ENCODE measurements at places on chromosomes 2 and 18. TPM values are rescaled to one million over a fixed set of nuclear protein-coding genes. Genes with fewer than 3 reads are reported as not detected.

Gene AQP12A
- total RNA-seq: not detected

Gene UGT1A6
- total RNA-seq: not detected

GRCh38 chr18:1464444-1465217, 560.0 kb downstream of the ADCYAP1 start:
- no peaks in the 10 kb centered on the region for H3K36me3 ChIP-seq
- peaks cover 22% of the 10 kb centered on the region for H3K27me3 ChIP-seq
- H3K4me3 ChIP-seq: no peak overlapping the region
- no peak overlapping the region for H3K27ac ChIP-seq
- no peaks in the 10 kb centered on the region for H3K4me1 ChIP-seq

- H3K27me3 ChIP-seq: no peaks in the 10 kb centered on the region
- no peak for DNase-seq
These were observed 20.9 kb downstream of the SLC39A10 start for GRCh38 chr2:195677884-195678283.

GRCh38 chr2:8630676-8631464, 51.0 kb upstream of the ID2 start:
- H3K27ac ChIP-seq: no peak overlapping the region
- DNase-seq: no peak
- H3K4me3 ChIP-seq: no peak overlapping the region
- peaks cover 50% of the 10 kb centered on the region for H3K4me1 ChIP-seq
- H3K27me3 ChIP-seq: no peaks in the 10 kb centered on the region
